ENCODE measurements at places on chromosomes 7 and 10. TPM values are rescaled to one million over a fixed set of nuclear protein-coding genes. Genes with fewer than 3 reads are reported as not detected.

DNAJC2 gene
- 30.4 TPM for total RNA-seq

NUDT1 gene
- 11.6 TPM for total RNA-seq

AP3M1 gene
- total RNA-seq, result 11.4 TPM

GRCh38 chr7:47586925-47587324 is 5.0 kb upstream of the TNS3 start:
- H3K27ac ChIP-seq, result peak overlapping the region; percentile 48
- peaks cover 49% of the 10 kb centered on the region for H3K4me1 ChIP-seq
- H3K27me3 ChIP-seq, result no peaks in the 10 kb centered on the region

DNA sequence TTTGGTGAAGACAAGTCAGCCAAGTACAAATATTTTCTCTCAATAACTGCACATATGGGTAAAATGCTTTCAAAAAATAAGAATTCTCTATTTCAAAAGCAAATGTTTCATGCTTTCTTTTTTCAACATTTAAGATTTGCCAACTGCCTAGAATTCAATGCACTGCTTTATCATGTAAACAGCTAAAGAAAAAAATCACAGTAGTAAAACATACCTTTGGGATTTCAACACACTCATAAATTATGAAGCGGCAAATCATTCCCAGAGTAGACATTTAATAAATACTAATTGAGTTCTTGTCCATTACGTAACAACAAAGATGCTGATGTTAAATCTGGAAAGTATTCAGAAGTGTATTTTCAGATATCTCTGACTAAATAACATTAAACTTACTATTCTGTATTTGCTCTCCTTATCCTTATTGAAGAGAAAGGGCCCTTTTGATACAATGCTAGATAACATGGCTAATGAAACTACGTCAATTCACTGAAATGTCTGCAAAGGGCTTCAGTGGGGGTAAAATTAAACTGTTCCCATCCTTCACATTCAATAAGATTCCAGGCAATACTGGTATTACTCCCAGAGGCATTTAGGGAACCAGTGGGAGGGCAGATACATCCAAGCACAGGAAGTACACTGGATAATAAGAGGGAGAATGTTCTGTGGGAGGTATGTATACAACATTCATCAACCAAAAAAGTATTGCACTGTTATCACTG is 13.9 kb downstream of the NAPEPLD start:
- DNase-seq, result no peak
- H3K4me1 ChIP-seq, result no peaks in the 10 kb centered on the region
- no peaks in the 10 kb centered on the region for H3K27me3 ChIP-seq

GRCh38 chr10:16520900-16521299 is 779 bp downstream of the C1QL3 start:
- no peaks in the 10 kb centered on the region for H3K36me3 ChIP-seq
- no peak overlapping the region for H3K27ac ChIP-seq
- DNase-seq, result peak; percentile 87
- peaks cover 25% of the 10 kb centered on the region for H3K27me3 ChIP-seq

GRCh38 chr10:97574374-97575126 is 2.0 kb downstream of the ANKRD2 start:
- no peak for DNase-seq
- peaks cover 20% of the 10 kb centered on the region for H3K4me1 ChIP-seq
- no peaks in the 10 kb centered on the region for H3K27me3 ChIP-seq
- H3K27ac ChIP-seq, result peak overlapping the region; percentile 51
- H3K36me3 ChIP-seq, result peaks cover 18% of the 10 kb centered on the region

DNA sequence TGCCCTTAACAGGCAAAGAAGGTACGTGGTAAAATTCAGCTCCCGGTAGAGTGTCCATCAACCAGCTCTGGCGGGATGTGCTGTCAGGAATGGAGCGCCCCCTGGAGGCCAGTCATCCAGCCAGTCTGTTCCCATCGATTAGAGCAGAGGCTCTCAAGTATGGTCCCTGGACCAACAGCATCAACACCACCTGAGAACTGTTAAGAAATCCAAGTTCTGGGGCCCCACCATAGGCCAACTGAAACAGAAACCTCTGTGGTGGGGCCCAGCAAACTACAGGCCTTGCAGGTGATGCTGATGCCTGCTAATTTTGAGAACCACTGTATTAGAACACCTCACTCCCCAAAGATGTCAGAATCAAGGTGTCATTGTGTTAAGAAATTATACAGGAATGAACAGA is 109.2 kb downstream of the DPY19L1 start:
- no peak overlapping the region for H3K4me3 ChIP-seq
- peaks cover 3% of the 10 kb centered on the region for H3K36me3 ChIP-seq
- H3K4me1 ChIP-seq, result no peaks in the 10 kb centered on the region

DNA sequence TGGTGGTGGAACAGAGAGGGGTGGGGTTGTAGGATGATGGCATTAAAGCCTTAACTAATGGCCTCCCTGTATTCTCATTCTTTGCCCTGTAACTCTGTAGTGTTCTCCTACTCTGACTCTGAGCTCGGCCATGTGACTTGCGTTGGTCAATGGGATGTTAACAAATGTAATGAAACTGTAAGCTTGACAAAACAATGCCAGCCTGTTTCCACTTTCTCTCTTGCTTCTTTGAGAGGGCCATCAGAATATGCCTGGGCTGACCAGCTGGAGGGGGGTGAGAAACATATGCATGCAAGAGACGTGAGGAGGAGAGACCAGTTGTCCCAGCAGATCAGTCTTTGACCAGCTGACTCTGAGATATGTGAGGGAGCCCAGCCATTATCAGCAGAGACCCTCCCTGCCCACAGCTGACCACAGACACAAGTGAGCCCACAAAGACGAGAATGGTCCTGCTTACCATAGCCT is 100.6 kb downstream of the ICA1 start:
- no peak overlapping the region for H3K27ac ChIP-seq
- H3K36me3 ChIP-seq, result no peaks in the 10 kb centered on the region
- no peaks in the 10 kb centered on the region for H3K27me3 ChIP-seq
- H3K4me1 ChIP-seq, result no peaks in the 10 kb centered on the region

- H3K4me3 ChIP-seq, result no peak overlapping the region
- no peak for DNase-seq
- H3K36me3 ChIP-seq, result no peaks in the 10 kb centered on the region
- no peaks in the 10 kb centered on the region for H3K27me3 ChIP-seq
Measured at GRCh38 chr10:124955868-124956267, 13.9 kb downstream of the ZRANB1 start.

Measured in upper lobe of left lung (tissue), 6 donors.